ENCODE measurements at places on chromosomes 12 and 14.

DNA sequence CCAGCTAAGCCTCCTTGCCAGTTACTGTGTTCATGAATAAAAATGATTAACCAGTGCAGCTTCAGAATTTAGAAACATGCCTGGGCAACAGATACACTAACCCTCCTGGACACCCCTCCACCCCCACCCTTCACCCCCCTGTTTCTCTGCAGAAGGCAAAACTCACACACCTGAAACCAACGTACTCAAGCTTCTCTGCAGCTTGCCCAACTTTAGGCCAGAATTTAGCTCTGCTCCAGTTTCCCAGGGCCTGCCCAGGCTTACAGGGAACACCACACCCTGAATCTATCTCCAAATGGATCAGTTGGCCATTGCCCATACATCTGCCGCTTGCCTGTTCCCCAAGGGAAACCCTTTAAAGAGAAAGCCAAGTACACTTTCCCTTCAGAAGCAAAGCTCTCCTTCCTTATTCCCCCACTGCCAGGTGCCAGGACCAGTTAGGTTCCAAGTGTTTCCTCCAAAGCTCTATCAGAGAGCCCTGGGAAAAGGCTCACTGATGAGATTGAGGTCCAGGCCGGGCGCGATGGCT is 1.8 kb upstream of the SPPL3 start:
- DNase-seq: no peak

GRCh38 chr14:97544571-97544970 is 747.4 kb downstream of the VRK1 start:
- DNase-seq: no peak

- no peak for DNase-seq
Observed at GRCh38 chr12:93913845-93914244, 234.5 kb upstream of the PLXNC1 start.

GRCh38 chr12:51818566-51819300 is 29.8 kb downstream of the FIGNL2 start:
- no peak for DNase-seq

GRCh38 chr12:59517522-59517921 is 78.3 kb upstream of the SLC16A7 start:
- no peak for DNase-seq

DNA sequence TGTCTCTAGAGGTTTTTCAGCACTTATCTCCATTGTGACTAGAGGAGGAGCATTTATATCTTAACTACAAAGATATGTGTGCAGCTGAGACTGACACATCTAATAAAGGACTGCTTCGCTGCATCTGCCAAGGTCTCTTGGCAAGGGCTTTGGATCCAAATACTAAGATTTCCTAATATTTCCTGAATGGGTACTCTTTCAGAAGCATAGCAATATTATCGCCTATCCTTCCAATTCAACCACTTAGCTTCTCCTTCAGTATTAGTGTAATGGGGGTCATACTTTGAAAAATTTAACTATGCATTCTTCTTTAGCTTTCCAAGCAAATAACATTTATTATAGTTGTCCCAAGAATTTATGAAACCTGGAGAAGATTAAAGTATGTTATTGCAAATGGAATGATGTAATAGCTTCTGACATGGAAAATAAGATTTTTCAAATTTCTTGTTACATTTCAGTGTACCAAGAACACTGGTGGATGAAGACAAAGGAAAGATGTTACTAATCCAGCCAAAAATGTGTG is 243.0 kb upstream of the PDE3A start:
- no peak for DNase-seq

DNA sequence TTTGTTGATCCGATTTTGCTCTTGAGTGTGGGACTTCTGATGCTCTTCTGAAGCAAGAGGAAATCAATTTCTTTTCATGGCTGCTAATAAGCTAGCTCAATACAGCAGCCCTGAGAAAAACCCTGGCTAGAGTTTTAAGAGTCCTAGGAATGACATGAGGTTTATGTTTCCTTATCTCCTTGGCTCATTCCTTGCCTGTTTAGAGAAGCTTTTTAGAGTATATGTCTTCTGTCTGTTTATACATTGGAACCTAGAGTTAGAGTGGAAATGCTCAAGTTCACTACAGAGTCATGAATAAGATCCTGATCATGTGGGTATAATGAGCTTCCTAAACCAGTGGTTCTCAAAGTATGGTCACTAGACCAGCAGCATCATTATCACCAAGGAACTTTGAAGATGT is 34.5 kb downstream of the SMOC1 start:
- DNase-seq: no peak

GRCh38 chr14:66240105-66240504 is 246.1 kb upstream of the CCDC196 start:
- DNase-seq: no peak

DNA sequence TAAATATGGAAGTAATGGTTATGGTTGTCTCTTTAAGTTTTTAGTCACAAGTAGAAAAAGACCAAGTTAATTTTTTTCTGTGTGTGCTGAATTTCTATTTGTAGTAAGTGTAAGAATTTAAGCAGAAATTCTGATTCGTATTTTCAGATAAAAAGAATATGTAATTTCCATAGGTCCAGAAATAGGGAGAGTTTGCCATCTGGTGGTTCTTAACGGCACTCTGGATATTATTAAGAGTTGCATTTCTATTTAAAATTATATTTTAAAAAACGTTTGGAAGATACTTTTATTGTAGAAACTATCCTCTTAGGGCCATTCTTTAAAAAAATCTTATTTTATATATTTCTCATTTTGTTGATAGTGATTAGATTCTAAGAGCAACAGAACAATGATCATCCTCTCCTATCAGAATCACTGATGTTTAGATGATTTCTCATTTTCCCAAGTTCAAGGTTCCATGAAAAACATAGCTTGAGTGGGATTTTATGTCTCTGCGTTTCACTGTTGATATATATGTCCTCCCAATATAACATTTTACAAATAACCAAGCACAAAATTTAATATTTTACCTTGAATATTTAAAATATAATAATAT is 88.3 kb downstream of the LRRK2 start:
- no peak for DNase-seq

- no peak for DNase-seq
Observed at GRCh38 chr12:16348435-16349130, 1.1 kb downstream of the MGST1 start.

GRCh38 chr14:68591786-68592185 is 201.1 kb downstream of the ZFP36L1 start:
- no peak for DNase-seq

GRCh38 chr14:52829527-52830185 is 38.2 kb upstream of the GNPNAT1 start:
- no peak for DNase-seq

GRCh38 chr14:92914087-92914656 is 8.8 kb upstream of the CHGA start:
- DNase-seq: no peak

DNA sequence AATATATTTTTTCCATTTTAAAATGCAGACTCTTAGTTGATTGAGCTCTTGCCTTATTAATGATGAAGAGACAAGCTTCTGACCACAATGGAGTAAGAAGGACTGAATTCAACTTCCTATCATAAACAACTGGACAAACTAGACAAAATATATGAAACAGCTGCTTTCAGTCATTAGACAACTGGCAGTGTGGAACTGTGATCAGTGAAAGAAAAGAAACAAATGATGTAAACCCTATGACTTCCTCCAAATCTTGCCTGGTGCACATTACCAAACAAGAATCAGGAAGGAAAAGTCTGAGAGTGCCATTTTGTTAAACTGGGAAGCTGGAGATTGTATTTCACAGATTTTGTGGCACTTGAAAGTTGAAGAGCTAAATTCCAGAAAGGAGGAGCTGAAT is 154.7 kb upstream of the ATXN7L3B start:
- DNase-seq: no peak

DNA sequence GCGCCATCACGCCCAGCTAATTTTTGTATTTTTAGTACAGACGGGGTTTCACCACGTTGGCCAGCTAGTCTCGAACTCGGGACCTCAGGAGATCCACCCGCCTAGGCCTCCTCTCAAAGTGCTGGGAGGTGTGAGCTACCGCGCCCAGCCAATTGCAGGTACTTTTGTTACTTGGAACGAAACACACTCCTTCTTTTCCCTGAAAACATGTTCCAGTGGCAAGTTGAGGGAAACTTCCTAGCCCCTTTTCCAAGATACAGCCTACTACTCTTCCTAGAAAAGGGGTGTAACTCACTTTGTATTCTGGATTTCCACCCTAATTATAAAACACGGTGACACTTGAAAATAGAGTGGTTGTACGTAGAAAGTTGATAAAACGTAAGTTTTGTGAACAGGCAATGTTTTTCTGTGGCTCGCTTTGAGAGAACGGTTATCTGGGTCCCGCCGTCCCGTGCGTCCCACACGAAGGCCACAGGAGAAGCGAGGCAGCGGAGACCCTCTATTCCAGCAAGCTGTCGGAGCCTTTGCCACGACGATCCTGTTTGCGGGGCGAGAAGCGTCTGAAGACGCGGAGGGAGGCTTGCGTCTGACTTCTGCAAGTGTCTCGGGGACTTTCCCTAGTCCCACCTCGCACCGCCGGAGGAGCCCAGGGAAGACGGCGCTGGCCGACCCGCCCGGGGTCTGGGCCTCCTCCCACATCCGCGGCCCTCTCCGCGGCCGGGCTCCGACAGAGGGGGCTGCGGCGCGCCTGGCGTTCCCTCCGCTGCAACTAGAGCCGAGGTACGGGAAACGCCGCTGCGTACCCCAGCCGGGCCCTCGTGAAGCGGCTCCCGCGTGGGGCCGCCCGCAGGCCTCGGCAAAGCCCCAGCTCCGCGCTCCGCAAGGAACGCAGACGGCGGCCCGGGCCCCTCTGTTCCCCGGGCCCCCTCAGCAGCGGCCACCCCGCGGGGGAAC is 745 bp downstream of the CDCA4 start:
- DNase-seq: no peak

DNA sequence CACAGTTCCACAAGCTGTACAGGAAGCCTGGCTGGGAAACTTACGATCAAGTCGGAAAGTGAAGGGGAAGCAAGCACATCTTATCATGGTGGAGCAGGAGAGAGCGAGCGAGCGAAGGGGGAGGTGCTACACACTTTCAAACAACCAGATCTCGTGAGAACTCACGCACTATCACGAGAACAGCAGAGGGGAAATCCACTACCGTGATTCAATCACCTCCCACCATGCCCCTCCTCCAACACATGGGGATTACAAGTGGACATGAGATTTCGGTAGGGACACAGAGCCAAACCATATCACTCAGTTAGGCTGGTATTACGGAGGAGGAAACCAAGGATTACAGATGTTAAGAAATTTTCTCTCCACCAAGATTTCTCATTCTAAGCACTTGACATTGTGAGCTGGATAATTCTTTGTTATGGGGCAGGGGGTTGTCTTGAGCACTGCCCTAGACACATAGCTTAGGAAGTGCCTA is 262.0 kb upstream of the G2E3 start:
- no peak for DNase-seq

GRCh38 chr14:23051141-23052057 is 5.9 kb downstream of the CDH24 start:
- no peak for DNase-seq

GRCh38 chr12:19970821-19971220 is 397.5 kb upstream of the PDE3A start:
- DNase-seq: no peak

GRCh38 chr14:64778104-64778754 is 74.0 kb downstream of the PLEKHG3 start:
- no peak for DNase-seq

DNA sequence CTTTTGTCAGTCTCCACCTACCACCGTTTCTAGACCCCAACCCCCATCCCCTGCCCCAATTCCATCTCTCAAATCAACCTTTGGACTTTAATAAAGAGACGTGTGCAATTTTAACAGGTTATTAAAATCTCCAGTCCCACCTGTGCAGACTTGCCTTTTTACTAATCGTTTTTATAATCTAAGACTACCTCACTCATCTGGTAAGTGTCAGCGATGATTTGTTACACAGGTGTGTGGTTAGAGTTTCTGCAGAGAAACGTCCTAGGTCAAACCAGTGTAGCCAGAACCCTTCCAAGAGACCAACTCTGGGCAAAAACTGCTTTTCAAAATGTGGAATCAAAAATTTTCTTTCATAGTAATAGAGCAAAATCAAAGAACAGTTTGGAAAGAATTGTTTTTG is 60.4 kb upstream of the PELI2 start:
- DNase-seq: no peak

DNA sequence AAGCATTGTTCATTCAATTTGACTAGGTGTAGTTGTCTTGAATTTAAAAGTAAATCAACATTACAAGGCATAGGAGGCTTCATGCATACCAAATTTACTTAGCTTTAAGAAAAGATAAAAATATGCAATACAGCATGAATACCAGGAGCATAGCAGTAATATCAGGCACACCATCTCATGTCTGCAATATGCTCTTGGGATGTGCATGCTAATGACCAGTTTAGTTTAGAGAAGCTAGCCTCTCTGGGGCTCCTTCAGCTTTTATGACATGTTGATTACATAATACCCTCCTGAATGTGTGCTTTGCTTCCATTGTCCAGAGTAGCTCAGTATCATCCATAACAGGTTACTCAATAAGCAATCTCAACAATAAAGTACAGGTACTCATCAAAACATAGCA is 497.2 kb downstream of the FLRT2 start:
- no peak for DNase-seq

DNA sequence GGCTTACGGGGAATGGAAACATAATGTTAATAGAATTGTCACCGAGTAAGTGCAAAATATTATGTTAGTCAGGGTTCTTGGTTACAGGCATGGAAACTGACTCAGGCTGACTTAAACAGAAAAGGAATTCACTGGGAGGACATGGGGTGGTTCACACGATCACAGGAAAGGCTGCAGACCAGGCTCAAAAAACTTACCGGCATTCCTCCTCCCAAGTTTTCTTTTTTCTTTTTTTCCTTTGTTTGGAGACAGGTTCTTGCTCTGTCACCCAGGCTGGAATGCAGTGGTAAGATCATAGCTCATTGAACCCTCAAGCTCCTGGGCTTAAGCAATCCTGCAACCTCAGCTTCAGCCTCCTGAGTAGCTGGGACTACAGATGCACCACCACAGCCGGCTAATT is 11.9 kb upstream of the UBE2N start:
- DNase-seq: no peak

- DNase-seq: no peak
Observed at GRCh38 chr14:56149995-56150394, 31.8 kb downstream of the PELI2 start.
